NCI-H187 (cell line): ENCODE measurements at places on chromosomes 5 and 9.

DNA sequence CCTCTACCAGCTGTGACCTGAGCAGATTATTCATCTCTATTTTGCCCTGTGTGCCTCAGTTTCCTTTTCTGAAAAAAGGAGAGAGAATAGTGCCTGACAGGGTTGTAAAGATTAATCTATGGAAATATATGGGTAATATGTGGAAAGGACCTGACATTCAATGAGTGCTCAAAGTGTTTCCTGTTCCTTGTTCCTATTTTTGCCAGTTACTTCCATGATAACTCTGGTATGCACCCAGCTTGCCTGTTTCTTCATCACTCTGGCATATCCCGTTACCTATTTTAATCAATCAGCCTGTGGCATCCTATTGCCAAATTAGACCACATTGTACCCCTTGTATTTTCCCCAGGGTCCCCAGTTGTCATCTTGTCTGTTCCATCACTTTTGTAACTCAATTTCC is 3.6 kb upstream of the ARAP3 start:
- no peak for DNase-seq

DNA sequence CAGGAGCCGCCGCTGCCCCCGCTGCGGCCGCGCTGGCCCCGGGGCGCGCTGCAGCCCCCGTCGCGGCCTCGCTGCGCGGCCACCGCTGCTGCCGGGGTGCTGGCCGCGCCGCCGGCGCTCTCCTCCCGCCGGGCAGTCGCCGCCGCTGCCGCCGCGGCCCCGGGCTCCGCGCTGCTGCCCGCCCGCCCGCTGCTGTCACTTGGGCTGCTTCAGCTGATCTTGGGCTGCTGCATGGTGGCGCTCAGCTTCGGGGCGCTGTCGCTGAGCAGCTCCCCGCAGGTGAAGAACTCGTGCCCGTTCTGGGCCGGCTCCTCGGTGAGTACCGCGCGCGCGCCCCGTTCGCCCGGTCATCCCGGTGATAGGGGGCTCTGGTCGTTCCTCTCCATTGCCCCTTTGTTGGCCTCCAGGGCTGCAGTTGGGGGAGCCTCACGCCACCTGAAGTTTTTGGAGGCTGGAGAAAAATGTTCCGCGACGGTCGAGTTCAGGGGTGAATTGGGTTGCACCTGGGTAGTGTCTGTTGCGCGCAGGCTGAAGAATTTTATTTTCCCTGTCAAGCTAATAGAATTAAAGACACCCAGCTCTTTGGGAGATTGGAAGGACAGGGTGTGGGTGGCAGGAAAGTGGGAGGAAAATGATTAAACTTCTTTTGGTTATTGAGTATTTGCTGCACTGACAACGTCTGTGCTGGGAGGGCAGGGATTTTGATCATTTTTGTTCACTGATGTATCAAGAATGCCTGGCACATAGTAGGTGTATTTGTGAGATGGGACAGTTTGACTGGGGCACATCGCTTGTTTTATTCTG is 596 bp downstream of the ENTREP1 start:
- DNase-seq = no peak

- DNase-seq = no peak
Measured at GRCh38 chr9:95491543-95492320, 25.0 kb downstream of the PTCH1 start.

GRCh38 chr9:35236692-35237091 is 74.9 kb downstream of the UNC13B start:
- DNase-seq = no peak

- no peak for DNase-seq
Measured at GRCh38 chr5:39498278-39498952, 73.6 kb upstream of the DAB2 start.

GRCh38 chr9:70678153-70678552 is 263.7 kb upstream of the KLF9 start:
- no peak for DNase-seq

- no peak for DNase-seq
Measured at GRCh38 chr9:34387239-34387638, 10.5 kb upstream of the MYORG start.

DNA sequence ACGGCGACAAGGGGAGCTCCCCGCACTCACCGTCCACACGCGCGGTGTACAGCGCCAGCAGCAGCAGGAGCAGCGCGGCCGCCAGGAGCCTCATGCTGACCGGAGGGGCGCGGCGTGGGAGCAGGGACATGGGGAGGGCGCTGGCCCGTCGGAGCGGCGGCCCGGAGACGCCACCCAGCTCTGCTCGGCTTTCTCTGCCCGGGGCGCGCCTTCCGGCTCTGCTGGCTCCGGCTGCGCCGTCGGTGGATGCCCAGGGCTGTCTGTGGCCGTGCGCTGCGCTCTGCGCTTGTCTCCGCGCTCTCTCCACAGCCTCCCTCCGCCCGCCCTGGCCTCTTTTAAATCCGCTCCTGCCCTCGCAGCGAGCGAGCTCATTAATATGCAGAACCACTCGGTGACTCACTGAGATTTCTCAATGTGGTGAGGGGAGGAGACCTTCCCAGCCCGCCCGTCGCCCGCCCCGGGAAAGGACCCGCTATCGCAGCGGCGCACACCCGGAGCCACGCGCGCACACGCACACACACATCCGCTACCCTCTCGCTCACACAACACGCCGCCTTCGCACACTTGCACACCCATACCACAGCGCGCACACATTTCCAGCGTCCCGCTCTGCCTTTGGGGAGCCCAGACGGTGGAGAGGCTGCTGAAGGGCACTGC is at the start of gene CXCL14:
Gene CXCL14, minus strand, starts transcription at position 307 of the 657 bp plus-strand sequence. Its CDS starts 213 bp downstream, at position 94.
- no peak for DNase-seq

DNA sequence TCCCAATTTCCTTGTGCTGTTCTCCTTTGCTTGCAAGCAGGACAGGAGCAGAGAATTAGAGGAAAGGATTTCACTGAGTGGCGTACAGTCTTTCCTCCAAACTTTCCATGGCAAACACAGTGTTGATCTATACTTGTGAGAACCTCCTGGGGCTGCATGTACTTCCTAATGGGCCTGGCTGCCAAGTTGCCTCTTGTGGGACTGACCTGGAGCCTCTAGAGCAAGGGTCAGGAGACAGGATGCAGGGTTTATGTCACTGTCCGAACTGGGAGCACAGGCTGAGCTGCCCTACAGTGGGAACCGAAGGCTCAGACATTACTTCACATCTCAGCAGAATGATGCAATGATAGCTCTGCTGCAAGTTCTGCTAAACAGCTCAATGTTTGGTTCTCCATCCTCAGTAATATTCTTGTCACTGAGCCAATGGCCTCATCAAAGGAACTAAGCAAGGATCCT is 102.3 kb downstream of the ENC1 start:
- DNase-seq = no peak

DNA sequence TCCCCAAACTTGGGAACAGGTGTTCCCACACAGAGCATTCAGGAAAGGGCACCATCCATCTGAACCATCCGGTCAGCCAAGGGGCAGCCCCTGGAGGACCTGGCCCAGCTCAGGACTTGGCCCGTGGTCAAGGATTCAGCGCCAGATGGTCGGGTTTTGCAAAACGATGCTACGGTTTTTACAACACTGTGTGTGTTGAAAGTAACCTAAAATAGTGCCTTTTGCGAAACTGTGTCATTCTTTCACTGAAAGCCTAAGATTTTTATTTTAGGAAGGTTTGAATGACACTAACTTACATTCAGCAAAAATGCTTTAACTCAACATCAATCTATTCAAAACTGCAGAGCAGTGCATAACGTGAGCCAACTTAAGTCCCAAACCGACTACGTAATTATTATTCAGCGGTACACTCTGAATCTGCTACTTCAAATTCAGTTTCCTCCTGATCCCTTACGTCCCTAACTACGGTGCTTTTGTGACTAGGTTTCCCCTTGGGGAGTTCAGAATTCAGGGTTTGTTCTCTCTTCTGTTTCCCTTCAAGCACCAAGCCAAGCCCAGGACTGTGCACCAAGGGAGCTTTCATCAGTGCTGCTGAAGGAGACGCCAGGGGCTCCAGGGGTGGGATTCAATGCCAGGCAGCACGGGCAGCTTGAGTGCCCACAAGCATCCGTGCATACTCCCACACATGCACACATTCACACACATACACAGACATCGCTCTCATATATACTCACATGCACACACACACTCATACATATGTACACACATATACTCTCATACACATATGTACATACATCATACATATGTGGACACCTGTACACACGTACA is 25.8 kb downstream of the LPCAT1 start:
- no peak for DNase-seq

GRCh38 chr5:77784735-77785134 is 8.6 kb upstream of the TBCA start:
- no peak for DNase-seq

- no peak for DNase-seq
Measured at GRCh38 chr9:7186175-7186574, 428.4 kb downstream of the KDM4C start.

DNA sequence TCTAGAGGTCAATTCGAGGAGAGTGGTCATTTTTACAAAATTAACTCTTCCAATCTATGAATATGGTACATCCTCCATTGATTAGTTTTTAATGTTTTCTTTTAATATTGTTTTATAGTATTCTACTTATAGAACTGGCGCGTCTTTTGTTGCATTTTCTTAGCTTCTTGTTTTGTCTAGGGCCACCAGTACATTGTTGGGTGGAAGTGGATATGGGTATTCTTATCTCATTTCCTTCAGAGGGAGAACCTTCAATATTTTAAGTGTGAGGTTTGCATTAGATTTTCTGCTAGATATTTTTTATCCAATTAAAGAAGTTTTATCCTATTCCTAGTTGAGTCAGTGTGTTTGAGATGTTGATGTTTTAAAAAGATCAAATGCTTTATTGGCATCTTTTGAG is 69.8 kb downstream of the RPS23 start:
- DNase-seq = no peak

- DNase-seq = no peak
Measured at GRCh38 chr9:115004545-115004944, 74.2 kb upstream of the TNFSF8 start.

DNA sequence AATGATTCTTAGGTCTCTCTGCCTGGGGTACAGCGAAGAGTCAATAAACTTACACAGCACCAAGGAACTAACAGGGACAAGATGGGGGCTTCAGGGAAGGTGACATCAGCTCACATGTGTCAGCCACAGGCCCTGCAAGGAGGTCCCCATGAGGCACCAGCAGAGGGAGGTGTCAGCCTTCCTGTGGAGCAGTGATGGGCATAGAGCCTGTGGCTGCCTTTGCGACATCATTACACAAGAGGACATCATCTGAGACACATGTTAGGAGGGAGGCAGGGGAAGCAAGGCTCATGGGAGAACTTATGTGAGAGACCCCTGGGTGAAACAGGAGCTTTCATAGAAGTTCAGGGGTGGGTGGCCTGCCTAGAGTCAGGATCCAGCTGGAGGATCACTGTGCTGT is 389.6 kb downstream of the SEMA5A start:
- no peak for DNase-seq

GRCh38 chr5:94250985-94251384 is 367.4 kb downstream of the KIAA0825 start:
- no peak for DNase-seq

GRCh38 chr9:82295181-82295580 is 306.6 kb downstream of the SPATA31D1 start:
- no peak for DNase-seq

DNA sequence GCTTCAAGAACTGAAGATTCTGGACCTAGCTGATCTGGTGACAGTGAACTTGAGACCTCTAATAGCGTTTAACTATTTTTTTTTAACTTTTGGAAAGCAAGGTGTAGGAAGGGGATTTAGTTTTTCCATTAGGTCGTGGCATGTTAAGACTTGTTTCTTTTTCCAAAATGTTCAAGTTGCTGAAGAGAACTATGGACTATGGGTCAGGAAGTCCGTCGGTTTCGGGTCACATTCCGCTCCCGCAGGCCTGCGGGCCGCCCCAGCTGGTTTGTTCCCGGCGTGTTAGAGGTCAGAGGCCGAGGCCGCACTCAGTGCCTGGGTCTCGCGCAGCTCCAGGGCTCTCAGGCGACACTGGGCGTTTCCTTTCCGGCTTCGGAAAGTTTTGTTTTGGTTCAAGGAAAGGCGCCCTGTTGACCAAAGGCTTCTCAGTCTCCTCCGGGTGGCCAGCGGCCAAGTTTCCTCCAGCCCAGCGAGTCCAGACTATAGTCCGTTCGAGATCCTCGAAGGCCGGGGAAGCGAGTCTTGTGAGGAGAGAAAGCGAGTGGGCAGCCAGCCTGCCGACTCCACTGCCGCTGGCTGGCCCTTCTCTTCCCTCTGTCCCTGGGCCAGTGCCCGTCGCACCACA is 586 bp upstream of the FCHO2 start:
- no peak for DNase-seq

DNA sequence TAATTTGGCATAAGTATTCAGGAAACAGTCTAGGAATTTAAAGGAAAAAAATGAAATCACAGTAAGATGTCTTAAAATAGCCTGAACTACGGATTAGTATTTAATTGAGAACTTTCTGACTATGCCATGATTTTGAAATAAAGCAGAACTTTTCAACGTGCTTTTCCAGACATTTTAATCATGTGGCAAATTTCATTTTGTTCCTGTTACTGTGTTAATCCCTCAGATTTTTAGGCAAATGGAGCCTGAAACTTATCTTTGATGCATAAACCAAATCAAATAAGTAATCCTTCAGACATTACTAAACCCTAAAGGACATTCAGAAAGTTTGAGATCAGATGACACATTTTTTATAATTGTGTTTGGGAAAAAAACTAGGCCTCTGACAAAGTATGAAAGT is 75.7 kb downstream of the FBN2 start:
- no peak for DNase-seq

DNA sequence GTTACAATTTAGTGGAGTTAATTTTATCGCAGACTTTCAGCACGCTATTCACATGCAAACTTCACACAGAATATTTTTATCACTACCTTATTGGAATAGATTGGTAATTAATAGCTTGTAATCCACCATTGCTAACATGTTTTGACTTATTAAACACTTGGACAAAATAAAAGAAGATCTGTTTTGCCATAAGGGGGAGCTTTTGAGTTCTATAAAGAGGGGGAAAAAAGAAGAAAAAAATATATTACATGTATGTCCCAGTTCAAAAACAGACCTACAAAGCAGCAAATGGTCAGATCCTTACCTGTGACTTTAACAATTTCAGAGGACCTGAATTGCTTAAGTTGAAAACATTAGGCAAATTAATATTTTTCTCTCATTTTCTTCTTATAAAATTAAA is 1.2 kb upstream of the PAPPA start:
- DNase-seq = no peak

- DNase-seq = no peak
Measured at GRCh38 chr9:20474496-20474895, 147.8 kb downstream of the MLLT3 start.

GRCh38 chr5:93330506-93330905 is 250.5 kb downstream of the NR2F1-AS1 start:
- DNase-seq = no peak

- no peak for DNase-seq
Measured at GRCh38 chr9:94805051-94805489, 78.6 kb downstream of the AOPEP start.

DNA sequence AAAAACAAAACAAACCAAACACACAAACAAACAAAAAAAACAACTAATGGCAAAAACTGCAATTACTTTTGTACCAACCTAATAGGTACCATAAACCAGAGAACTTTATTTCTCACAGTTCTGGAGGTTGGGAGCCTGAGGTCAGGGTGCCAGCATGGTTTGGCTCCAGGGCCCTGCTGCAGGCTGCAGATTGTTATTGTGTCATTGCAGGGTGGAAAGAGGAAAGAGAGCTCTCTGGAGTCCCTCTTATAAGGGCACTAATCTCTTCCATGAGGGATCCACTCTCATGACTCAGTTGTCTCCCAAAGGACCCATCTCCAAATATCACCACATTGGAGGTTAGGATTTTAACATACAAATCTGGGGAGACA is 64.9 kb upstream of the CPEB4 start:
- no peak for DNase-seq
